GM12892 (cell line): ENCODE measurements at places on chromosomes 6 and 20.

DNA sequence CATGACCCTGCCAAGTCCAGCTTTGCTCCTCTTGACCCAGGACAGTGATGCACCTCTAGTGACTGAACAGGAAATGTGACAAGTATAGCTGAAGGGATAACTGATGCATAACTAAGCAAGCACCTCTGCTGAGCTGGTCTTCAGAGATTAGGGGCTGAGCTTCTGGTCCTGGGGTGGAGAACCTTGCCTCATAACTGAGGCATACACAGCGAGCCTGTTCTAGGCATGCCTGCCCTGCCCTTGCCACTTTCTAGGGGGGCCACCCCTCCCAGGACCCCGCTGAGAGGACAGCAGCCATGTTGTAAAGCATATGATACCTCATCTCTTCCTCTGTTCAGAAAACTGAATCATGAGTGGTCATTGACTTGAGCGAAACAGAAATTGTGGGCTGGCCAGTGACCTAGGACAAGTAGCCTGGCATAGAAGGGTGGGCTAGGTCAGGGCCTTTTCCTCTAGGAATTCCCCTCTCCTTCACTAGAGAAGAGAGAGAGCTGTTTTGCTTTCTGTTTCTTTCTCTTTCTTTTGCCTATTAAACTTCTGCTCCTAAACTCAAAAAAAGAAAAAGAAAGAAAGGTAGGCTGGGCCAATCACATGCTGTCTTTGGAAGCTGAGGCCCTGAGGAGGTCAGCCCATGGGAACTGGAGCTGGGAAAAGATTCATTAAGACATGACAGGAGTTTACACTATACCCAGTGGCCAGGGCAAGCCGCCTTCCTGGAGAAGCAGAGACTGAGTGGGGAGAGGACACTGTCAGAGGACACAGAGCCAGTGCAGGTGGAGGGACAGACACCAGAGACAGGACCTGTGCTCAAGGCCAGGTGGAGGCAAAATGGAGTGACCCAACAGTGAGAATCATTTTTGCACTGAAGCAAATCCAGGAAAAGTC is 23.1 kb downstream of the ALDH5A1 start:
- no peak for DNase-seq

GRCh38 chr6:2414885-2415547 is 169.6 kb upstream of the GMDS start:
- DNase-seq, result no peak

DNA sequence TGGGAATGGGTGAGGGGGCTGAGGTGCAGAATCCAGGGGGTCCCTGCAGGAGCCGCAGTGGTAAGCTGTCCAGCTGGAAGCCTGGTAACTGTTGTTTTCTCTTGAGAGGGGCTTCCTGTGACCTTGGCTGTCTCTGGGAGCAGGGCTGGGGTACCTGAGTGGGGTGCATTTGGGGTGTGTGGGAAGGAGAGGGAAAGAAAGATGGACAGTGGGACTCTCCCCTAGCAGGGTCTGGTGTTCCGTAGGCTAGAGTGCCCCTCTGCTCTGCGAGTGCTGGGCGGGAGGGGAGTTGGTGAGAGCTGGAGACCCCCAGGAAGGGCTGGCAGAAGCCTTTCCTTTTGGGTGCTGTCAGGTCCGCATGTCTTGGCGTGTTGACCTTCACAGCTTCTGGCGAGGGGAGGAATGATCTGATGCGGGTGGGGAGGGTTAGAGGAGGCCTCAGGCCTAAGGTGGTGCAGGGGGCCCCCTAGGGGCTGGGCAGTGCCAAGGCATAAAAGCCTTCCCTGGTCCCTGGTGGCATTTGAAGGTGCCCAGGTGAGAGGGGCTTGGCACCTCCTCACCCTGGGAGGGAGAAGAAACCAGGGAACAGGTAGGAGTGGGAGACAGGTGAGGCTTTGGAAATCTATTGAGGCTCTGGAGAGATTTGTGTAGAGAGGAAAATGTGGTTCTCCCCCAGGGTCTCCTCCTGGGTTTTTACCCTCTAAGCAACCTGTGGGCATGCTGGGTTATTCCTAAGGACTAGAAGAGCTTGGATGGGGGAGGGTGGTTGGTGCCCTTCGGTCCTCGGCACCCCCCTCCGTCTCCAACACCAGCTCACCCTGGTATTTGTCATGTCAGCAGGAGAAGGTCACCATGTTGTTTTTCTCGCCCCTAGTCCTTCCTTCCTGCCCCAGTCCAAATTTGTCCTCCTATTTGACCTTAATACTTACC is 3.3 kb downstream of the VEGFA start:
- peak; percentile 87 for DNase-seq

DNA sequence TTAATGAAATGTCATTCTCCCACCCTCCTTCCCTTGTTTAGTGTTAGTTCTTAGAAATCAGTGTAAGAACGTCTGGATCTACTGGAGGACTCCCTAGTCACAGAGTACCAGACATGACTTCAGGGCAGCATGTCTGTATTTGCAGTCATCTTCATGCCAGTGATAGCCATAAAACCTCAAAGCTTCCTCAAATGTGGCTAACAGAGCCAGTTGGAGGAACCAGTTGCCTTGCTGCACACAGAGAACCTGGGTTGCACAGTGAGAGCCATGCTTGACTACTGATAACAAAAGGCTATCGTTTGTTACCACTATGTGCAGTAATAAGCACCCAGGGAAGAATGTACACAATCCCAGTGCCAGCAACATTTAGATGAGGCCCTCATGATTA is 20.1 kb downstream of the NT5E start:
- no peak for DNase-seq

- DNase-seq, result no peak
Observed at GRCh38 chr6:36127462-36128016, 2.8 kb upstream of the MAPK13 start.

DNA sequence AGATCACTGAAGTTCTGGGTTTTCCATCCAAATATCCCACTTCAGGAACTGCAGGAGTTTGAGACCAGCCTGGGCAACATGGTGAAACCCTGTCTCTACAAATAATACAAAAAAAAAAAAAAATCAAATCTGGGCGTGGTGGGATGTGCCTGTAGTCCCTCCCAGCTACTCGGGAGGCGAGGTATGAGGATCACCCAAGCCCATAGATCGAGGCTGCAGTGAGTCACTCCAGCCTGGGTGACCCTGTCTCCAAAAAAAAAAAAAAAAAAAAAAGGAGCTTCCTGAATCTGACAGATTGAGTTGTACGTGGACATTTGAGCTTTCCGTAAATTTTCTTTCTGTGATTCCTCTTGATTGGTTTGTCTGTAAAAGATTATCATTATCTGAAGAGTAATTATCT is 55.6 kb downstream of the TULP4 start:
- no peak for DNase-seq

DNA sequence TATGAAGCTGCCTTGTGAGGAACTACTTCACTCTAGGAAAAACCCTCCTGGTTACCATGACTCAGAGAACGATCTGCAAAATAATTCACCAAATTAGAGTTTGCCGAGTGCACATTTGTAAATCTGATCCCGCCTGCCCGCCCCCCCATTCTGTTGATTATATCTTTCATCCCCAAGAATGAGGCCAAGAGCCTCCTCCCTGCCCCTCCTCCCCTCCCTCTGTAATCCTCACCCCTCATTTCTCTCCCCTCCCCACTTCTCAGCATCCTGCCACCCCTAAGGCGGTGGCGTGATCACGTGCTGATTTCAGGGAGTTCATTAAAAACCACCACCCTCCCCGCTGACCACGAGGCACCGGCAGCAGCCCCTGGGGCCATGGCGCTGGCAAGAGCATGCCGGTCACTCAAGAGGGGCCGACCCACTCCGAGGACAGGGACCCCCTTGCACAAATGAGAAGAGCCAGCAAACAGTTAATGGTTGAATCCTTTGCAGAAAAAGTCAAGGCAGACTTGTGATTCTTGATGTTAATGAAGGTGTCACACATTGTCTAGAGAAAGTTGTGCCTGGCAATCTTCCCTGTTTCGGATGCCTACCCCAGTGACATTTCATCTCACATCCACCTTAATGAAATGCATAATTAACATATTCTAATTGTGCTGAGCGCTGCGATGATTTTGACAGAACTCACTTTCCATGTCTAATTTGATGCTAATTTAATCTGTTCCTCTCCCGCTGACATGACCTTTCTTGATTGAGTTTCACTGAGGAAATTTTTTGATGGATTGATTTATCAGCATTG is 247.9 kb downstream of the ZNF217 start:
- DNase-seq, result no peak

- no peak for DNase-seq
Observed at GRCh38 chr20:23235173-23236027, 115.2 kb upstream of the NXT1 start.

DNA sequence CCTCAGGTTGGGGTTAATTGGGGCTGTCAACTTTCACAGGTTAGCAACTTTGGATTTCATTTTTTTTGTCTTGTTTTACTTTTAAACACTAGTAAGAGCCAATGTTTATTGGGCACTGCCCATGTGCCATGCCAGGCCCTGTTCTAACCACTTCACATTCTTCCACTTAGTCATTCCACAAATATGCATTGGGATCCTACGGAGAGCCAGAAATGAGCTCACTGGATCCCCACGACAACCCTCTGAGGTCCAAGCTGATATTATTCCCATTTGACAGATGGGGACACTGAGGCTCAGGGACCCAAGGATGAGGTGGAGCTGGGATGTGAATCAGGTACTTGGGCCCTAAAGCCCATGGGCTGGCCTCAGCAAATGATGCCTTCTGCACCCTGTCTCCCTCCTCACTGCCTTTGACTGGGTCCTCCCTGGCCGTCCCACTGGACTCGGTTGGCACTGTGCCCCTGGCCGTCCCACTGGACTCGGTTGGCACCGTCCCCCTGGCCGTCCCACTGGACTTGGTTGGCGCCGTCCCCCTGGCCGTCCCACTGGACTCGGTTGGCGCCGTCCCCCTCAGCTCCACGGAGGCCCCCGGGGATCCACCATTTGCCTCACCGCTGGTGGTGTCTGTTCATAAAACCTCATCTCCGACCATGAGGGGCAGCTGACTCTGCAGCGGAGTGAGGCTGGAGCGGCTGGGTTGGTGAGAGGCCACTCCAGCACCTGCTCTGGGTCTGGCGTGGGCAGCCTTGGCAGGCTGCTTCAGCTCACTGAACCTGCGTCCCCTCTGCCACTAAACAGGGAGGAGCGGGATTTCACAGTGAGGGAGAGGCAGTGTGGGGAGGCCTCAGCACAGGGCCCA is 4.8 kb upstream of the PMEPA1 start:
- no peak for DNase-seq

DNA sequence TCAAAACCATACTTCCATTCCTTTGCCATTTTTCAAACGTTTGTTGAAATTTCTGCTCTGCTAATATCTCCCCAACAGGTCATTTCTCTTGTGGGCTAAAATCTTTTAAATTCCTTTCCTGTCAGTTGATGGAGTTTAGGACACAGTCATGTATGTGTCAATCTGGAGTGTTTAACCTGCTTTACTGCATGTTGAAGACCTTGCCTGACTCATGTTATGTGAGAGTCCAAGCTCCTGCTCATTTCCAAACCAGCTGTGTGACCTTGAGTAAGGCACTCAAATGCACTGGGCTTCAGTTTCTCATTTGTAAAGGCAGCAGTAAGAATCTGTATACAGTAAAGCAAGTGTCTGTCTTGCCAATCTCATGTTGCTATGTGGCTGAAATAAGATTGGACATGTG is 171.9 kb upstream of the SPACA1 start:
- no peak for DNase-seq

DNA sequence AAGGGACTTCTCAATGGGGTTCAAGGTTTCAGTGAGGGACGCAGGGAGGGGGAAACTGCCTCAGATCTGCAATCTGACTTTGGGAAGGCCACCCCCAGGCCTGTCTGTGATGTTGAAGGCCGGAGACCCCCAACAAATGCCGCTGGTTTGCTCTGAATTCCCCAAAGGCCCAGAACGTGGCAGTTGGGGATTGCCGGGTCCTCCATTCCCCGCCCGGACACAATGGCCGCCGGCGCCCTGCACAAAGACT is 326 bp upstream of the BCL2L1 start:
- no peak for DNase-seq

GRCh38 chr6:156111913-156112312 is 656.3 kb upstream of the NOX3 start:
- DNase-seq, result no peak

DNA sequence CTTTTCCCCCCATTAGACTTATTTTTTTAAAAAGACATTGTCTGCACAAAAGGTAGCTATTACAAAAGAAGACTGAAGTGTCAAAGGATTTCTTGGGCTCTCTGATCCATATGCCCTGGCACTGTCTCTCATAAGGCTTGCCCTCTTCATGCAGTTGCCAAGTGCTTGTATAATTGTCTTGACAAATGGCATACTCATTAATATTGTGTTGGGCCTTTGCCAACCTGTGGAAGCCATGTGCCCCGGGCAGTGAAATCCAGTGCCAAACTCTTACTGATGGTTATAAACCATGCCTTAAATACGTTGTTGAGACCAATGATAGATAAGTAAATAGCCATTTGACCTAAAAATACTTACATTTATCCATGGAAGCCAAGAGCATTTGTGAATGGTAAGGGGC is 98.1 kb downstream of the FARS2 start:
- DNase-seq, result no peak

GRCh38 chr6:72770959-72771358 is 149.1 kb downstream of the KCNQ5 start:
- DNase-seq, result no peak

GRCh38 chr20:3068986-3069900 is 2.2 kb upstream of the OXT start:
- DNase-seq, result no peak

- DNase-seq, result no peak
Observed at GRCh38 chr6:148349466-148349865, 6.8 kb downstream of the SASH1 start.

DNA sequence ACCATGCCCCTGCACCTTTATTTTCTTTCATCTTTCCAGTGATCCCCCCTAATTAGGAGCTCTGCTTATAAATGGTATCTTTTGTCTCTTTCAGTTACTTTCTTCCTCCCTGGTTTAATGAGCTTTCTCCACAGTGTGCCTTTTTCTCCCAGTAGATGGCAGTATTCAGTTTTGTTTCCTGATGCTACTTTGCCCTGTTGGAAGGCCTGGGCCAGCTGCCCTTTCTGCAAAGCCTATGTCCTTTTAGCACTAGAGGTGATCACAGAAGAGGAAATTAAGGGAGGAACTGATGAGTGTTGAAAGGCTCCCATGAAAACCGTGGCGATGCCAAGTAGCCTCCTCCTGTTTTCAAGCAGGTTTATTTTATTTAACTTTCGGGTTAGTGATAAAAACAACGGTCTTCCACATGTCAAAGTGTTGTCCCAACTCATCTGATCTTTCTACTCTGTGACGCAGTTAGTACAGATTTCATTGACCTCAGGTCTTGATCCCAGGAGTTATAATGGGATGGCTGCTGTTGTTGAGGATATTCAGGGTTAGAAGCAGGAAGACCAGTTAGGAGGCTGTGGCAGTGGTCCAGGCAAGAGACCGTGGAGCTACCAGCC is 184.2 kb upstream of the BMP2 start:
- no peak for DNase-seq

DNA sequence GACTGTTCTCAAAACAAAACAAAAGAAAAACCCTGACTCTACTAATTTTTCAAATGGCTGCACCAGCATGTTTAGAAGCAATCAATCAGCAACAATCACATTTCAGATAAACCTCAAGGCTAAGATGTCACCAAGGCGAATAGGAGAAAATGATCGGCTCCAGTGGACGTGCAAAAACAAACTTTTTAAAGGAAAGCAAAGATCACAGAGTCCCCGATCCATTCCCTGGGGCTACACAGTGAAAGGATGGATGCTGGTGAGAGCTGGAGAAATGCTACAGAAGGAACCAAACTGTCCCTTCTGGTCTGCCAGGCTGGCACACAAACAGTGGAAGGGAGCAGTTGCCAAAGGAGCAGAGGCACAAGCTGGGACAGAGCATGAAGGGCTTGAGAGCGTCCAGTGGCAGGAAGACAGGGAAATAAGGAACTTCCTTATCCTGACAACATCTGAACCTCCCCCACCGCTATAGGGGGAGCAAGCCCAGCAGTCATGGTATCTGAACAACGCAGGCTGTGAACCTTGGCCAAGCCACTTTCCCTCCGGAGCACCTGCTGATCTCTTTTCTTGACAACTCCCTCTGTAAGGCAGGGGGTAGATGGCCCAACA is 73.7 kb upstream of the HIVEP1 start:
- DNase-seq, result no peak
